ENCODE measurements at places on chromosomes 11 and 22.

DNA sequence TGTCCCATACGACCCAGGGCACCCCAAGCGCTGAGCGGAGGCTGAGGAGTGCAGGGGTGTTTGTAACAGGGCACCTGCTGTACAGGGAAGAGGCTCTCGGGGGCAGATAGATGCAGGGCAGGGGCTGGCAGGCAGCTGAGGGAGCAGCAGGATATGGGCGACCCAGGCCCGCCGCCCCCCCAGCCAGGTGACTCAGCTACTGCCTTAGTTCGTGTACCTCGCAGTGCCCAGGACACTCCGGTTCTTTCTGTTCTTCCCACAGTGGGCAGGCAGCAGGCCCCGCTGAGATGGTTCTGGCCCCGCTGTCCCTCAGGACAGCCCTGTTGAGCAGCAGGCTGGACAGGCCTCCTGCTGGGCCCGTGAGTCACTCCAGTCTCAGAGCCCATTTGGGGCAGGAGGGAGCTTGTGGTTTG is 16.2 kb downstream of the PHLDA2 start:
- DNase-seq, result no peak

DNA sequence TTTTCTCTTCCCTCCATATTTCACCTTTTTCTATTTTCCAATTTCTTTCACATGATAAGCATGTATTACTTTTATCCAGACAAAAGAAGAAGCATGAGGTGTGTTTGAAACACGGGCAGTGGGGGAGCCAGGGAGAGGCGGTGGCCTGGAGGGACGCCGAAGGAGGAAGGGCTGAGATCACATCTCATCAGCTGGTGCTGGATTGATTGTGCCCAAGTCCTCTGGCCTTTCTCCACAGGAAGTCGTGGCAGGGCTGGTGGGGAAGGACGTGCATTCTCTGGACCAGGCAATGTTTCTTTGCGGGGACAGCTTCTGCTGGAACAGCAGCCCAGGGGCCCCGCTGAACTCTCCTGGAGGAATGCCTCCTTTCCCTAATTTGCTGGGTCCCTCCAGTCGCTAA is 82.9 kb downstream of the MIAT start:
- no peak for DNase-seq

- no peak for DNase-seq
Measured at GRCh38 chr11:70519117-70519516, 120.8 kb downstream of the CTTN start.

- DNase-seq, result no peak
Measured at GRCh38 chr11:1494650-1495049, 8.1 kb upstream of the MOB2 start.

GRCh38 chr22:44758344-44758973 is 6.1 kb downstream of the ARHGAP8 start:
- DNase-seq, result no peak

- DNase-seq, result no peak
Measured at GRCh38 chr11:56049487-56049886, 22.0 kb downstream of the OR5AS1 start.

- no peak for DNase-seq
Measured at GRCh38 chr11:19691815-19692500, 20.7 kb upstream of the NAV2 start.

DNA sequence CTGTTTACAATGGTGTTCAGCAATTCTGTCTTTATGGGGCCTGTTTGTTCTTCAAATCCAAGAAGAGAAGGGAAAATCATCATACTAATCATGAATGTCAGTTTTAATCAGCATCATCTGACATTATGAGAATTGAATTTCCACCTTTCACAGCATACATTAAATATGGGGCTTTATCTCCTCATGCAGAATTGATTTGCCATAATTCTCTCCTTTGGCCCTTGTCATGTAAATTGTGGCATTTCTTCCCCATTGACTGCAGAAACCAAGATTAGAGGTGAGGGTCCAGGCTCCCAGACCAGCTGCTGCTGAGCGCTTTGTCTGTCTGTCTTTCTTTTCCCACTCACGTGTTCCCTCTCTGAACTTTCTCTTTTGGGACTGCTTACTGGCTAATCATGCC is 232.1 kb upstream of the NAV2 start:
- no peak for DNase-seq

DNA sequence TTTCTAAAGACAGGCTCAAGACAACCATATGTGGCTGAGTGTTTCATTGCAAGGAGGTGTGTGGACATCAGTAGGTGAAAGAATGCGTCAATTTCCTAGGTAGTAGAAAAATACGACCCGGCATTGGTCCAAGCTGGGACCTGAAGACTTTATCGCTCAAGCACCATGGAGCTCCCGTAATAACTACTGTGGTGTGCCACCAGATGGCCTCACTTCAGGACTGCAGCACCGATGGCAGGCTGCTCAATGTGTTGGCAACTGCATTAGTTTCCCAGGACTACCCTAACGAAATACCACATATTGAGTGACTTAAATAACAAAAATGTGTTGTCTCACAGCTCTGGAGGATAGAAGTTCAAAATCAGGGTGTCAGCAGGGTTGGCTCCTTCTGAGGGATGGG is 72.4 kb upstream of the FAT3 start:
- DNase-seq, result no peak

GRCh38 chr11:129352676-129353075 is 23.0 kb upstream of the BARX2 start:
- no peak for DNase-seq

- DNase-seq, result no peak
Measured at GRCh38 chr11:75389276-75389605, 10.1 kb upstream of the RPS3 start.

GRCh38 chr11:82267186-82267585 is 466.5 kb downstream of the FAM181B start:
- no peak for DNase-seq

- DNase-seq, result no peak
Measured at GRCh38 chr11:24617856-24618255, 121.0 kb downstream of the LUZP2 start.

DNA sequence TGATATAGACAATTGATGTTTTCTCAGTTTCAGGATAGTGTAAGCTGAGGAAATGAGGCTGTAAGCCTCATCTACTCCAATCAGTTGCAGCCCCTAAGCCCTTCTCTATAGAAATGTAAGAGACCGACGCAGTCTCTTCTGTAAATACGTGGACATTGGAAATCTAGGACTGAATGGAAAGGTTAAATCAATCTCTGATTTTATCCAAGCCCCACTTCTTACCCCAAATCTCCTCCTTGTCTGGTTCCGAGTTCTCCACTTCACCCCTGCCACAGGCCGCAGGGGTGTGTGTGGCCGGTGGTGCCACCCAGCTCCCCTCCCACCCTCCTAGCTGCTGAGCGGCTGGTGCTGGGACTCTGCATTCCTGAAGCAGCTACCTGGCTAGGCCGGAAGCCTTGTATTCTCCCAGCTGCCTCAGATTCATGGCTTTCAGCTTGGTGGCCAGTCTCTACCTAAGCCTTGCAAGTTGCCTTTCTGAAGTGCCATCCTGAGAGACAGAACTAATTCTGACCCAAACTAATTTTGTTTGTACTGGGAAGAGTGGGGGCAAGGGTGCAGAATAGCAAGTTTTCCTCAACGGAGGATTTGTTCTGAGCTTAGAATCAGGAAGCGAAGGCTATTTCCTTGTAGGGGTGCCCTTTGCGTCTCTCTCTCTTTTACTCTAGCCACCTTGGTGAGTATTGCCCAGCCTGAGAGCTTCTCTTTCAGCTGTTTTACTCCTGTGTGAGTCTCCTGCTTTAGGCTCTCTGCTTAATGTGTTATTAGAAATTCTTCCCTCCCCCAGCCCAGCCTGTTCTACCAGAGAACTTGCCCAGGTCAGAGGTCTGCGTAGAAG is 749 bp downstream of the VWA5A start:
- DNase-seq, result no peak

GRCh38 chr22:47423861-47424820 is 661.7 kb downstream of the TBC1D22A start:
- DNase-seq, result no peak

All from stimulated activated CD4-positive, alpha-beta T cell treated with anti-CD3 and anti-CD28 coated beads, Interleukin-12 subunit alpha, Interleukin-12 subunit beta, amount 100 ng/mL, for 4 hours (primary cell).